ENCODE measurements at places on chromosomes 11 and 22.

DNA sequence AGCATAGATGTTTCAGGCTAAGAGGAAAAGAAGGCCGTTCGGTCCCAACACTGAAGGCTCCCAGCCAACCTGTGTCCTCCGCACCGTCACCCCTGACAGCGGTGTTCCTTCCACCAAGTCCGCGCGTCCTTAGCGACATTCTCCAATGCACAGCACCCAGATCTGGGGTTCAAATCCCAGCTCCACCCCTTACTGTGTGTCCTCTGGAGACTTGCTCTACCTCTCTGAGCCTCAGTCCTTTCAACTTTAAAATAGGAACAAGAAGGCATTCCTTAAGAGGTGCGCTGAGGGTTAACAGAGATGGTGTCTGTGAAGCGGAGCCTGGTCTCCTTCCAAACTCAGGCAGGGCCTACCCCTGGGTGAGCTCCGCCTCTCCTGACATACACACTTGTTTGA lies 224.0 kb downstream of the MN1 start:
- DNase-seq: no peak

DNA sequence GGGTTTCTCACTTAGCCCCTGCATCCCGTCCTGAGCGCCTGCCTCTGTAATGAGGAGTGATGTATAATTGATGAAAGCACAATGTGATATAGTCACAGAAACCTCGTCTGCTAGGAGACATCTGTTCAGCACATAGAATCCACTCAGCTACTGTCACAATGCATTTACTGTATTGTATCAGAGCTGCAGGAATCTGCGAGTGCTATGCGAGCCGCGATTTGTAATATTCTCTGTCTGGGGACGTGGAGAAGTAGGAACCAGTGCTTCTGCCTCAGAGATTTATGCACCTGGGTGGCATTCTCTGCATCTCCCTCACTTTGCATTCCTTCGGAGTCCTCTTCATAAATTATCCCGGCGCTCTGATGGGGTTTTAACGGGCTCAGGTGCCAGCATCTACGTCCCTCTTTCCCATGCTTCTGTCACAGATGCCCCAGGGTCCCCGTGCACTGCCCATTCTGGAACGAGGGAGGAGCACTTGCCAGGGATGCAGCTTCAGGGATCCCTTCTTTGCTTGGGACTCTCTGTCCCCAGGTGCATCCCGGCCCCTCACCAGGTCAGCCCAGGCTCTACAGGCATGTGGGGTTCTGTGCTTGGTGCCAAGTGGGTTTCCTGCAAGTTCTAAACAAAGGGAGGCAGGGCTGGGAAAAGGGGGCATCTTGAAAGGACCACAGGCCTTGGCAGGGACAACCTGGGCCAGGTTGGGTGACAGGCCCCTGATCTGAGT lies 205.5 kb downstream of the DSCAML1 start:
- DNase-seq: no peak

DNA sequence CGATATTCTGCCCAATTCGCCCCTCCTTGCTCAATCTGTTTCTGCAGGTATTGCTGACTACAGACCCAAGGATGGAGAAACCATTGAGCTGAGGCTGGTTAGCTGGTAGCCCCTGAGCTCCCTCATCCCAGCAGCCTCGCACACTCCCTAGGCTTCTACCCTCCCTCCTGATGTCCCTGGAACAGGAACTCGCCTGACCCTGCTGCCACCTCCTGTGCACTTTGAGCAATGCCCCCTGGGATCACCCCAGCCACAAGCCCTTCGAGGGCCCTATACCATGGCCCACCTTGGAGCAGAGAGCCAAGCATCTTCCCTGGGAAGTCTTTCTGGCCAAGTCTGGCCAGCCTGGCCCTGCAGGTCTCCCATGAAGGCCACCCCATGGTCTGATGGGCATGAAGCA lies 9.2 kb upstream of the SLC35E4 start:
- DNase-seq: no peak

DNA sequence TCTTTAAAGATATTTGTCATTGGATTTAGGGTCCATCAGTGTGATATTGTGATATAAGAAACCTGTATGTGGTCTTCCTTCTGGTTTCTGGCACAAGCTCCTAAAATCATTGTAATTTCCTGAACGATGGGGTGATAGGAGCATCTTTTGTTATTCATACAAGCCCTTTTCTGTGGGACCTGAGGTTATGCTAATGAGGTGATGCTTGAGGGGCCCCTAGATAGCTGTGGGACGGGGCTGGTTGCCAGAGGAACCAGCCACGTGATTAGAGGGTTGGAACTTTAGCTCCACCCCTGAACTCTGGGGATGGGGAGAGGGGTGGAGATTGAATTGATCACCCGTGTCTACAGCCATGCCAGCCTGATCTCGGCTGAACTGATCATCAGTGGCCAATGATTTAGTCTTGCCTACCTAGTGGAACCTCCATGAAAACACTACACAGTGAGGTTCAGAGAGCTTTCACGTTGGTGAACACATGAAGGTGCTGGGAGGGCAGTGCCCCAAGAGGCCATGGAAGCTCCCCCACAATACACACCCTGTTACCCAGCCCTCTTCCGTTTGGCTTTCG lies 62.8 kb downstream of the BCR start:
- no peak for DNase-seq

Measured in ovary (tissue), 10 donors.